Neural crest cell (in vitro differentiated cells): ENCODE measurements at places on chromosomes 7 and 10. TPM values are rescaled to one million over a fixed set of nuclear protein-coding genes. Genes with fewer than 3 reads are reported as not detected.

- DNase-seq, result no peak
Observed at GRCh38 chr7:101858437-101859385, 41.3 kb downstream of the CUX1 start.

- DNase-seq, result no peak
Observed at GRCh38 chr7:44112231-44112996, 8.3 kb downstream of the AEBP1 start.

GRCh38 chr10:20144268-20144667 is 328.0 kb downstream of the PLXDC2 start:
- DNase-seq, result no peak

Gene TRPV5
- 0.07 TPM in 1 of 2 replicates, not detected in the other for total RNA-seq

GRCh38 chr7:114875186-114875585 is 46.7 kb upstream of the MDFIC start:
- no peak for DNase-seq

DNA sequence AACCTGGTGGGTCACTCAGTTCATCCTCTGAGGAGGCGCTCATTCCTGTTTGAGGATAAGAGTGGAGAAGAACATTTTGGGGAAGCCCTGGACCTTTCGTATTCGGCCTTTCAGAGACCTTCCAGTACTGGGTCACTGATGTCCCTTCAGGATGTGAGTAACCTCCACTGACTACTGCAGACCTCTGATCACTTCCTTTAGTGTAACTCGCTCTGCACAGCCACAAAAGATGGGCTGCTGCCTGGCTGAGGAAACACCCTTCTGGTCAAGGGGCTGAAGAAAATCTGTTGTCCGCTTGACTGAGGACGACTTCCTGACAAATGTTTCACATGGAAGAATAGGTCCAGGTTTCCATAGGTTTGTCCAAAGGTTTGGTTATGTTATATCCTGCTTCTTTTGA is 15.9 kb upstream of the TBXAS1 start:
- DNase-seq, result no peak

Gene TRIM73
- 5.3 and 6.8 TPM in 2 replicates for total RNA-seq

DNA sequence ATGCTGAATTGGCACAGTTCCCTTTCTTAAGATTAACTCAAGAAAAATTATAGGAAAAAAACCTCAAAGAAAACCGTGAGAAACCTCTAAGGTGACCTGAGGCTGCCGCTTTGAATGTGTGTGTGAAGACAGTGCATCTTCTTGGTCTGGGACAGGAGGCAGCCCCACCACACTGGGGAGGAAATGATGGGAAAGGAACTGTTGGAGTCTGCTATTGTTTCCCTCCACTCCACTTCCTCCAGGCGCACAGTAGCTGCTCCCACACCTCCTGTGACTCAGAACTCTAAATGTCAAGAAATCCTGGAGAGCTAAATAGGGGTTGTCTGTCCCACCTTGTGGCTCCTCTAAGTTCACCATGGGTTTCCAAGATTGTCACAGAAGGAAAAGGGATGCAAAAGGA is 179.4 kb downstream of the PDE1C start:
- no peak for DNase-seq

Gene ATG9B
- total RNA-seq, result 8.0 and 9.2 TPM in 2 replicates

Gene OR2A5
- total RNA-seq, result not detected in 2 replicates

GRCh38 chr7:114819616-114820362 is 102.1 kb upstream of the MDFIC start:
- DNase-seq, result no peak

Gene PIK3AP1
- total RNA-seq, result 0.73 and 1.3 TPM in 2 replicates

DNA sequence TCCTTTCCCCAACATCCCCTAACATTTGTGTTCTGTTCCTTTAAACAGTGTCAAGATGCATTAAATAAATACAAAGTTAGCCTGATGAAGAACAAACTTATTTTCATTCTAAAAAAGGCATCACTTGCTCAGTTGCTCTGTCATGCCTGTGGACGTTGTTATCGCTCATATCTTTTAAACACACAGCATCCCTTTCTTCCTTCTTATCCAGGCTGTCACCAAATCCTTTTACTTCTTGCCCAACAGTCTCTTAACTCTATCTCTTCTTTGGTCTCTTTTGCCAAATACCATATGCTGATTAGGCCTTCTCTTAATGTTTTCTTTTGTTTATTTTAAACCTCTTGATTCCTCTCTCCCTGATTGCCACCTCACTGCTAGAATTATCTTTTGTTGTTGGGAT is 43.9 kb downstream of the DKK1 start:
- no peak for DNase-seq
